ENCODE measurements at places on chromosomes 12 and 14. TPM values are rescaled to one million over a fixed set of nuclear protein-coding genes. Genes with fewer than 3 reads are reported as not detected.

The AHSA1 gene
- total RNA-seq: 81.9 TPM

The AREL1 gene
- total RNA-seq: 33.8 TPM

The GNB3 gene
- 2.2 TPM for total RNA-seq

The KRT73 gene
- not detected for total RNA-seq

The LRP1 gene
- total RNA-seq: 425 TPM

The DMAC2L gene
- total RNA-seq: 4.9 TPM

The LRP1-AS gene
- not detected for total RNA-seq

The IQSEC3 gene
- total RNA-seq: not detected

The DBX2 gene
- under 0.01 TPM for total RNA-seq

The MUCL1 gene
- not detected for total RNA-seq

The CPNE8 gene
- 18.7 TPM for total RNA-seq

The VPS37B gene
- 19.7 TPM for total RNA-seq

The RPL10L gene
- total RNA-seq: not detected

The ALDH1L2 gene
- 18.4 TPM for total RNA-seq

The STAB2 gene
- total RNA-seq: not detected

The MAP1LC3B2 gene
- not detected for total RNA-seq

The STYK1 gene
- total RNA-seq: 0.59 TPM

The TMEM253 gene
- not detected for total RNA-seq

The CCDC177 gene
- not detected for total RNA-seq

The ACYP1 gene
- 8.1 TPM for total RNA-seq

The SLC15A5 gene
- total RNA-seq: not detected

Measured in subcutaneous preadipocyte (primary cell).